ENCODE measurements at places on chromosomes 4 and X.

DNA sequence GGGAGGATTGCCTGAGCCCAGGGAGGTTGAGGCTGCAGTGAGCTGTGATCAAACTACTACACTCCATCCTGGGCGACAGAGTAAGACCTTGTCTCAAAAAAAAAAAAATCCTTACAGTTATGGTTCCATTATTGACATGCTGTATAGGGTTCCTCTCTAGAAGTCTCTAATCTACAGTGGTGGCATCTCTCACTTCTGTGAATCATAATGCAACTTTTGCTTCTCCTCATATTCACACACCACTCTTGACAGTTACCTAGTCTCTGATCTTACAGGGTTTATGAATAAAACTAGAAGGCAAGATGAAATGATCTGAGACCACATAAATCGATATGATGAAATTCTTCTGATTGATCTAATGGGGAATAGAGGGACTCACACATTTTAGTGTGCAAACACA lies 40.6 kb downstream of the DOCK11 start:
- DNase-seq, result no peak

GRCh38 chr4:87025023-87025613 lies 90.3 kb downstream of the AFF1 start:
- no peak for DNase-seq

- DNase-seq, result no peak
These were observed 70.1 kb upstream of the TMLHE start for GRCh38 chrX:155682834-155683233.

- no peak for DNase-seq
These were observed 802.0 kb downstream of the RPA4 start for GRCh38 chrX:97685753-97686152.

- DNase-seq, result no peak
These were observed 54.1 kb upstream of the WDR17 start for GRCh38 chr4:176011529-176011928.

- no peak for DNase-seq
These were observed 106.3 kb downstream of the LINC00632 start for GRCh38 chrX:140815868-140816267.

DNA sequence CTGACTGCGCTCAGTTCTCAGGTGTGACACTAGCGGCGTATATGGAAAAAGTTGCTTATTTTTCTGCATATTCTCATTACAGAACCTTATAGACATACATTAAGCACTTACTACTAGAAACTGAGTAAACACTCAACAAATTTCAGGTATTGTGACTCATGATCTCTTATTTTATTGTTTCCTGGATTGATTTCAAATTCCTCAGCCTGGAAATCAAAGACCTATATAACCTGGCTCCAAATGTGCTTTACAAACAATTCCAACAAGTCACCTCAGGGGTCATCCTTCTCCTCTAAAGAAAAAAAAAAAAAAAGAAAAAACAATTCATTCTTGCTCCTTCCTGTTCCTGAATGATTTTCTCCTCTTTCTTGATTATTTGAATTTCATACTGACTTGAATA lies 152.3 kb downstream of the ADAM29 start:
- no peak for DNase-seq

- DNase-seq, result no peak
These were observed 1.8 kb downstream of the FTHL17 start for GRCh38 chrX:31070057-31070468.

GRCh38 chr4:169902658-169903345 lies 123.4 kb downstream of the MFAP3L start:
- no peak for DNase-seq

DNA sequence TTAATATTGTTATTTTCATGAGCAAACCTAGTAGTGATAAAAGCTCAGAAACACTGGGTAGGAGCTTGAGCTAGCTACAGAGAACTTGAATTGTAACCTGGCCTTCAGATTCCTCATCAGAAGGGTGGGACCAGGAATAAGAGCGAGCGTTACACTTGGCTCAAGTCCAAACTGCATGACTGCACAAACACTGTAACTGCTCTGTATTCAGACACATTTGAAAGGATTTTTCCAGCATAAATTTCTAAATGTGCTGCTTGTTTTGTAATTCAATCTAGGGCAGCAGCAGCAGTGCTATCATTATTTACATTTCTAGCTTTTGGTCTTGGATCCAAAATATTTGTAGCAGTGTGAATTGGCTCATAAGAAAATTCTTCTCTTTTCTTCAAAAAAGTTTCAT lies 133.0 kb upstream of the TMLHE start:
- DNase-seq, result no peak

DNA sequence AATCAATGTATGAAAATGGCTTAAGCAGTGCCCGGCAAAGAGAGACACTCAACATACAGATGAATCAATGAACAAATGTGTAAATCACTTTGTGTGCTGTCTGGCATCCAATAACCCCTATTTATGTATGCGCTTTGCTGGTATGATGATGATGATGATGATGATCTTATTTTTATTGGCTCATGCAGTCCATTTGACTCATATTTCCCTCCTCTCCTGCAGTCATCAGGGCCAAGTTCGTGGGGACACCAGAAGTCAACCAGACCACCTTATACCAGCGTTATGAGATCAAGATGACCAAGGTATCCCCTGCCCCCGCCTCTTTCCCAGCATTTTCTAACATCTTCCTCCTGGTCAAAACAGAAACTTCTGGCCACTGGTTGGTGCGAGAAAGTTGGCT lies 2.5 kb downstream of the TIMP1 start:
- DNase-seq, result no peak

- DNase-seq, result no peak
These were observed 13.4 kb downstream of the RBMX start for GRCh38 chrX:136867096-136867491.

DNA sequence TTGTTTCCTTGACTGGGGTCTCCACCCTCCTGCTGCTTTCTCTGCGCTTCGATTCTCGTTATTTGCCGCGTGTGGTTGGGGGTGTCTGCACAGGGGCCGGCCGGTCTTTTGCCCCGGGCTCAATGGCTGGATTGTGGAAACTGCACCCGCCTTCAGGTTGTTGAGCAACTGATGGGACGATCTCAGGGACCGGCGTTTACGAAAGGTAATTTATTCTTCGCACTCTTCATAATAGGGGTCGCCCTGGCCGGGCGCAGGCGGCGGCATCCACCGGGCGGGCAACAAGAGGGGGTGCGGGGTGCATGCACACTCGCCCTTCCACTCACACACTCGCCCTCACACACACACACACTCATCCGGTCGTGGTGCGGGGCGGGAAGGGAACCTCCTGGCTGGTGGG lies 1.4 kb downstream of the ADGRL3 start:
- DNase-seq, result no peak

GRCh38 chrX:101362116-101362515 lies 13.6 kb upstream of the TIMM8A start:
- no peak for DNase-seq

DNA sequence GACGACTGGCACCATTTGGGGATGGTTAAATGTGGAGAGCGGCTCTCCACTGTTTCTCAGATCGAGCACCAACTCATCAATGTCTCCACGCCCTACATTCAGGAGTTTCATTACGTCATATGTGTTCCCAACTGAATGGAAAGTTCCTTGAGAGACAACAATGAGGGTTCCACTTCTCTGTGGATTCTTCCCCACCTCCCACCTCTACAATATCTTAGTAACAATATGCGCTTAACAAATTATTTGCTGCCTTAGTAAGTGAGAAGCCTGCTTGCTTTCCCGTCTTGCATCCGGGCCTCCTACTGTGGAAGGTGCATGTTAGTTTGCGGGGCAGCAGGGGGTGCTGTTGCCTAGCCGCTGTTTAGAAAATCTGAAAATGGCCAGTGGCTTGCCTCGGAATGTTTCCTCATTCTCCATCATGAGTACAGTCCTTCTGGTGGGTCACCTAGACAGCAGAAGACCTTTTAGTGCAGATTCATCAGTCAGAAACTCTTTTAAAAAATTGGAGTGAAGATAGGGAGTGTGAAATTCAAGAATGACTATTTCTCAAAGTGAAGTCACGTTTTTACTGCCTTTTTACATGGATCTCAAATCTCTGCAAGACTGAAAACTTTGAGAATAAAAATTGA lies 55.7 kb downstream of the PHOX2B start:
- DNase-seq, result no peak

Data from stimulated activated CD8-positive, alpha-beta memory T cell treated with anti-CD3 and anti-CD28 coated beads, Interleukin-7, amount 100 ng/mL, for 48 hours (primary cell).